Left lung (tissue), 14 donors: ENCODE measurements at places on chromosomes 4 and X. TPM values are rescaled to one million over a fixed set of nuclear protein-coding genes. Genes with fewer than 3 reads are reported as not detected.

Gene ARX
- 0.07 TPM for polyA plus RNA-seq

Gene TACC3
- 46.8 TPM for polyA plus RNA-seq

GRCh38 chr4:14095831-14096230 lies 468.3 kb upstream of the BOD1L1 start:
- no peak overlapping the region for H3K27ac ChIP-seq
- H3K4me3 ChIP-seq: no peak overlapping the region
- no peaks in the 10 kb centered on the region for H3K4me1 ChIP-seq
- H3K36me3 ChIP-seq: no peaks in the 10 kb centered on the region
- H3K27me3 ChIP-seq: no peaks in the 10 kb centered on the region

DNA sequence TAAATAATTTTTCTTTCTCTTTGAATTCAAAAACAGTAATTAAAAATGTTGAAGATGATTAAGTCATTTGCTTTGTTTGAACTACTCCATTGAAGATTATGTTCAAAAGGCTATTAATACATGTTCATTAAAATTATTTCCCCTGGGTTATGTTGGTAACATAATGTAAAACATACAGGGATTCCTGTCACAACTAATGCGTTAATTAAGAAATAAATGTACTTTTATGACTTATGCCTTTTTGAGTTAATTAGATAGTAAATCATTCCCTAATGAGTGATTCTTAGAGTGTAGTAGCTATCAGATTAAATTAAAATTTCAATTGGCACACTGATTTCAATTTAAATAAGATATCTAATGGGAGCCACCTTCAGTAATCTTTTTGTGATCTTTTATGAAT lies 549.1 kb downstream of the ANKRD50 start:
- no peaks in the 10 kb centered on the region for H3K36me3 ChIP-seq
- H3K4me1 ChIP-seq: no peaks in the 10 kb centered on the region
- no peak overlapping the region for H3K27ac ChIP-seq
- H3K4me3 ChIP-seq: no peak overlapping the region
